ENCODE measurements at places on chromosomes 16 and 17. TPM values are rescaled to one million over a fixed set of nuclear protein-coding genes. Genes with fewer than 3 reads are reported as not detected.

DNA sequence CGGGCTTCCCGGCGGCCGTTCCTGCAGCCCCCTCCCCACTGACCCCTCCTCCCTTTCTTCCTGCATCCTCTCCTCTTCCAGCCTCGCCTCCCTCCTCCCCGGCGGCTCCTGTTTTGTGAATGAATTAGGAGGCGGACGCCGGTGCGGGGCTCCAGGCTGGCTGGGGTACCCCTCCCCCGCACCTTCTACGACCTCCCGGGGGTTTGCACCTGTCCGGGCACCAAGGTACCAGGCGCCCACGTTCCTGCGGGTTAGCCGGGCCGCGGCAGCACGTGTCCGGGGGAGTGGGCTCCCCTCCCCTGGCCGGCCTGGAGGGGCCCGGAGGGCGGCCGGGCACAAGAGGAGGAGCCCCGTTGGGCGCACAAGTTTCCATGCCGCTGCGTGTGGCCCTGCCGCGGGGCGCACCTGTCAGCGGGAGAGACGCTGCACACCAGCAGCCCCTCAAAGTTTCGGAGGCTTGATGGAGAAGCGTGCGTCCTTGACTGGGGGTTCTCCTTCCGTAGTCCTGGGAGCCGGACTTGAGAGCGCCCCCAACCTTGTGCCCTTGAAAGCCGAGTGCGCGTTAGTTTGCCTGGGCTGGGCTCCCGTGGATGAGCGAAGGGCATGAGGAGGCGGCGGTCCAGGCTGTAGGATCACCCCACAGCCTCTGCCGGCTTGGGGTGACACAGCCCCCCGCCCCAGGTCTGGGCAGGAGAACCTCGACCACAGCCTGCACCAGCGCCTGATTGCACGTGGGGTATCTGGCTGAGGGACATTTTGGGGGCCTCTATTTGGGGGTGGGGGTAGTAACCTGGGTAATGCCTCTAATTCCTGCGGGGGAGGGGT is 1.2 kb downstream of the HAS3 start:
- DNase-seq, result no peak

DNA sequence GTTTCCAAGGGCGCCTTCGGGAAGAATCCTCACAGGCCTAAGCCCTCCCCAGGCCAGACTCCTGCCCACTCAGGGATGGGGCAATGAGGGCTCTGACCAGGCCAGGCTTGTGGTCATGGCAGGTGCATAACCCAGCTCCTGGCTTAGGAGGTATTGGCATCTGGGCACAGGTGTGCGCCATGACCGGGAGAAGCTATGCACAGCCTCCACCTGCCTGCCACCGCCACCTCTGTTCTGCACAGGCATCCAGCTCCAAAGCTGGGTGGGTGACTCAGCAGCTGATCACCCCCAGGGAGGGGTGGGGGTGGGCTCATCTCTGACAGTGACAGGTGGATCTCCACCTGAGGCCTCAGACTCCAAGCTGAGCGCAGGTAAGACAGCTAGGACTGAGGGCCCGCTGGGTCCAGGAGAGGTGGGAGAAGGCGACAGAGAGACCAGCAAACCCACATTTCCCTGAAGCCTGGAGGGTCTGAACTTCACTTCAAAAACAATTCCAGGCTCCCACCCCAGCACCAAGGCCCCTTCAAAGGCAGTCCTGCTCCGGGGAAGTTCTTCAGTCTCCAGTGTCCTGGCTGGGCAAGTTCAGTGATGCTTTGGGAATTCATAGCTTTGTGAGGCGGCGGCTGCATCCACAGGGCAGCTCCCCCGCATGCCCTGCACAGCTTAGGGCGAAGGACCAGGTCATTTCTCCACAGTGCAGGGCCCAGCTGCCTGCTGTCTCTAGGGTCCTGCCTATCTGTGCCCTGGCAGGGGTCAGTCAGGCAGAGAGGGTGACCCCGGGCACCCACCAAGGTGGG is 121.6 kb upstream of the SMURF2 start:
- DNase-seq, result no peak

- peak; percentile 92 for DNase-seq
These were observed 2.5 kb downstream of the RNF166 start for GRCh38 chr16:88703486-88704309.

DNA sequence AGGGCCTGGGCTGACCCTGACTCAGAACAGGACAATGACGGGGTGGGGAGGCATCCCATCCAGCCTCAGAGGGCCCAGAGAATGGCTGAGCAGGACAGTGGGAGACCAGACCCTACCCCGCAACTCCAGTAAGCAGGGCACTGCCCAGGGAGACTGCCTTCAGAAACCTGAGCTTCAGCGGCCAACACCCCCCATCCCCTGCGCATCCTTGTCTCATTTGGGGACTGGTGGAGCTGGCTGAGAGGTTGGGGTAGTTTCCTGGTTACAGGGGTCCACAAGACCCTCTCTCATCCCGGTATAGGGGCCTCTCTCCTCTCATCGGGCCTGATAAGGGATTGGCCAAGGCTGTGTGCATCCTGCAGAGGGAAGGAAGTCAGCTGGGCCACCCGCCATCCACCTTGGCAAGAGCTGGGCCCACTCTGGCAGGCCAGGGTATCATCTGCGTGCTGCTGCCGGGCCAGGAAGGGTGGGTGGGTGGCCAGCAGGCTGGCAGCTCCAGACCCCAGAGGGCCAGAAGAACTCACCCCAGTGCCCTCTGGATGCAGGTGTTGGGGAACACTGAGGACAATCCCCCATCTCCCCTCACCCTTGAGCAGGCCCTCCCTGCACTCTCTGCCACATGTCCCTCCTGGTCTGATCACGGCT is 229.1 kb downstream of the KATNIP start:
- DNase-seq, result no peak

The CNGB1 gene
- total RNA-seq, result not detected

GRCh38 chr17:81234506-81234855 is 4.4 kb downstream of the TEPSIN start:
- no peak for DNase-seq

- no peak for DNase-seq
These were observed 18.0 kb downstream of the XPO6 start for GRCh38 chr16:28193530-28194423.

The CES3 gene
- 3.4 TPM for total RNA-seq

The CTRB2 gene
- total RNA-seq, result 0.78 TPM

The RRAD gene
- total RNA-seq, result 11.1 TPM

DNA sequence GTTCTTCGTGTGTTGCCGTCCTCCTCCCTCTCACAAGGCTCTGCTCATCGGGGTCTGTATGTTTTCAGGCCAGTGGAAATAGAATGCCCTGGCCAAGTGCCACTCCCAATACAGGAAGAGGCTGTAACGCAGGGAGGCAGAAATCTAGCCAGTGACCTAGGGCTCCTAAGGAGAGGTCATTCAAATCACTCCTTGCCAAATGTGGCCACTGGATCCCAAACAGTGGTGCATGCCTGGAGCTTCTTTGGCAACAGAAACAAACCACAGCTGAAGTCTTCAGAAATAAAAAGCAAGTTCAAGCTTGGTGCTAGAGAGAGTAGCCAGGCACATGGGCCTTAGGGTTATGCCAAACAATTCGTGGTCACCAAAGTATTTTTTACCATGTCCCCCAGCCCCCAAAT is 66.1 kb downstream of the SMG6 start:
- no peak for DNase-seq

The TMEM132E gene
- total RNA-seq, result 0.23 TPM

DNA sequence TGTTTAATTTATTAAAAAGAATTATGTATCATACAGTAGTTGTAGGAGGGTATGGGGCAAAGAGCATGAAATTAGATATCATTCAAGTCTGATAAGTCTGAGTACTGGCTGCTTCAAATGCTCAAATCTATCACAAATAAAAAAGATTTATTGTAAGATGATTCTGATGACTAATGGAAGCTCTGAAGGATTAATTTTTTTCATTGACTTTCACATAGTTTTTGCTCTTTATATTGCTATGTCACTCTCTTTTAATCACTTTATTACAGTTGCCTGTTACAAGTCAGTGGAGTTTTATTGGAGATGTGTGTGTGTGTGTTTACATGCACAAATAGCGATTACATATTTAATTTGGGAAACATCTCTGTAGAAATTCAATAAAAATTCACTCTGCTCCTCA is 15.0 kb downstream of the MAP2K4 start:
- no peak for DNase-seq

GRCh38 chr17:82632451-82632850 is 15.8 kb downstream of the WDR45B start:
- DNase-seq, result no peak

The SMPD3 gene
- 5.6 TPM for total RNA-seq

The KRT13 gene
- total RNA-seq, result 5.5 TPM

The PIEZO1 gene
- 196 TPM for total RNA-seq

DNA sequence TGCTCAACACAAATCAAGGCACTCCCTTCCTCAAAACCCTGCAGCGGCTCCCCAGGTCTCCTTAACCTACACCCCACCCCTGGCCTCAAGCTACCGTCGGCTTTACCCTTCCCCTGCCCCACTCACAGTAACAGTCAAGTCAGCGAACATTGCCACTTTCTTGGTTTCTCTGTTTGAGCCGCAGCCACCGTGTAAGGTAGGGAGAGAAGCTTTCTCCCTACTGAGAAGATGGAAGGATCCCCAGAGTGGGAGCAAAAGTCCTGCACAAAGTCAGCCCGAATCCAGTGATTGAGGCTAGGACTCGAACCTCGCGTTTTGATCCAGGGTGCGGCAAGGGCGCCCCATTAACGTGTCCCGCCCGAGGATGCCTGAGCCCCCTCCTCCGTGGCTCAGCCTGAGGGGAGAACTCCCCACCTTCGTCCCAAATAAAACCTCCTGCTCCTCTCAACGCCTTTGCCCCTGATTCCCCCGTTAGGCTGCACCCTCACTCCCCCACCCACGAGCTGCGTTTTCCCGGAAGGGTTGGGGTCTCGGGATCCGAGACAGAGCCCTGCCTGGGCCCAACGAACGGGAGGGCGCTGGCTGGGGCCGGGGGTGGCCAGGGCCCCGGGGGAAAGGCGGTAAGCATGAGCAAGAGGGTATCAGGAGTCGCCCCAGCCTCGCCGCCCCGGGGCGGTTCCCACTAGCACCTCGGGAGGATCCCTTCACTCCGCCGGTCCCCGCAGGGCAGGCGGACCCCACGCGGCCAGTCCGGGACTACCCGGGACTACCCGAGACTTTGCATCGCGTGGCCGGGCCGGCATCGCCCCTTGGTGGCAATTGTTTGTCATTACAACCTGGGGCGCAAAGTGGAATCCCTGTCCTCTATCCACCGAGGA is 9.9 kb upstream of the NAGS start:
- peak; percentile 84 for DNase-seq

- DNase-seq, result no peak
These were observed 769.6 kb downstream of the CDH11 start for GRCh38 chr16:64352246-64352645.

The USP32 gene
- 72.4 TPM for total RNA-seq

- no peak for DNase-seq
These were observed 4.1 kb downstream of the SNRNP25 start for GRCh38 chr16:57711-58110.

All from upper lobe of right lung (tissue), 1 donor.